Stimulated activated CD4-positive, alpha-beta T cell treated with anti-CD3 and anti-CD28 coated beads, Interleukin-12 subunit alpha, Interleukin-12 subunit beta, amount 100 ng/mL, for 48 hours (primary cell): ENCODE measurements at places on chromosomes 2 and 18.

DNA sequence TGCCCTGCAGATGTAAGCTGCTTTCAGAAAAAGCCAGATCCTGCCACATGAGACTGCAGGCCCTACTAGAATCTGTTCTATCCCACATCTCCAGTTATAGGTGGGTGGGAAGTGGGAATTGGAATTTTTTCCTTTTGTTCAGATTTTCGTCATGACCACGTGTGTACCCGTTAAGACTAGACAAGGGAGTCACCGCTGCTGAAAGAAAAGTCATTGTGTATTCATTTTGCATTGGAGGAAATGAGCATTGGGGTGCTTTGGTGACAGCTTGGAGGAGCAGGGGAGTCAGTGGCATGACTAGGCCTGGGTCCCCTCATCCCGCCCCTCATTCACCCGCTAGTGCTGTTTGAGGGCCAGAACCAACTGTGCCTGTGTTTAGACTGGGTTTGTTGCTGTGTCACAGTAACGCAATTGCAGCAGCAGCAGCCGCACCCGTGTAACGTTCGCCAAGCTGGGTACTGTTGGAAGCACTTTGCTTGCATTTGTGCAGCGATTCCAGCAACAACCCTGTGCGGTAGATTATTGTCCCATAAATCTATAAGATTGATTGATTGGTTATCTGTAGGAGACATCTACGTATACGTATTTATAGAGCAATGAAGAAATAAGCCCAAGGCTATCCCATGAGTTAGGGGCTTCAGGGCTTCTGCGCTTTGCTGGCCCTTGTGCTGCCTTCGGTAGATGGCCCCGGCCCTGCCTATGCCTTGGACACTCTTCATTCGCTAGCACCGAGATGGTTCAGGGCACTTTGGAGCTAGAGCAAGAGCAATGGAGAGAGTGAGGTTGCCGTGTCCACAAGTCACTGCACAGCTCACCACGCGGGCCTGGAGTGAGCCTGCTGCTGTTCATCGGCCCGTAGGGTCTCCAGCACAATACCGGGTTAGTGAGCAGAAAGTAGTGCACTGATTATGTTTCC is 194.9 kb downstream of the AGAP1 start:
- DNase-seq, result no peak

DNA sequence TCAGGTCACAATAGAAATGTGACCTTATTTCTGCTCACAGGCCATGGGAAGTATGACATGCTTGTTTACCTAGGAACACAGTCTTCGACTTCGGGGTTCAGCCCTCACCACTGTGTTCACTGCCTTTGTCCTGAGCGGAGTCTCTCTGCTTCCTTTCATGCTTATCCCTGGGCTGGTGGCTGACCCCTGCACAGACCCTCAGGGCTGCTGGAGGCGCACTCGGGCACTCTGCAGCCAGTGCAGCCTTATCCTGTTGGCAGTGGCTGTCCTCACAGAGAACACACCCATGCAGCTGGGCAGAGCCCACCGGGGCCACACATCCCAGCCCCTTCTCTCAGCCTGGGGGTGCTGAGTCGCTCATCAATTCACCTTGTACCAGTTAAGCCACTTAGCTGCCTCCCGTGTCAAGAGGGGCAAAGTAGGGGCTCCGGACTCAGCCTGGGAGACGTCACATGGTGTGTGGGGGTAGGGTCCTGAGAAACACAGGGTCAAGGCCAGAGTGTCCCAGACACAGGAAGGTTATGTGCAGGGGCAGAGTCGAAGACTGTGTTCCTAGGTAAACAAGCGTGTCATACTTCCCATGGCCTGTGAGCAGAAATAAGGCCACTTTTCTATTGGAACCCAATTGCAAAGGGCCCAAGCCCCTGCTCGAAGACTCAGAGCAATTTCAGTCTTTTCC is 107.5 kb downstream of the FAM210A start:
- DNase-seq, result no peak

DNA sequence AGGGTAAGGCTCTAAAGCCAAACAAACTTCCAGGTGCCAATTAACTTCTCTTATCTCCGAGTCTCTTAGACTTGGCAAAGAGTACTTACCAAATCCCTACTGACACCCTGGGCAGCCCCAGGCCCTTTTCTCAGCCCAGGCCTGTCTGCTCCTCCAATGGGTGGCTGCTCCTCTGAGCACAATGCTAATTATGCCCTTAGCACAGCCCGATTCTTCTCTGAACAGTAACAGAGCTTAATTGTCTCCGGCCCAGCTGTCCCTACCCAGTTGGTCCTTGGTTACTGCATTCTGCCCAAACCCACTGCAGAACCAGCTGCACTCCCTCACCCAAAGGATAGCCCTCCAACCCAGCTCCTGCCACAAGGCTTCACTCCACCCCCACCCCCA is 110.3 kb downstream of the SMAD7 start:
- DNase-seq, result no peak

- no peak for DNase-seq
These were observed 54.8 kb downstream of the RTP5 start for GRCh38 chr2:241924069-241924908.

GRCh38 chr2:157901325-157901724 is 25.2 kb upstream of the ACVR1 start:
- DNase-seq, result no peak

DNA sequence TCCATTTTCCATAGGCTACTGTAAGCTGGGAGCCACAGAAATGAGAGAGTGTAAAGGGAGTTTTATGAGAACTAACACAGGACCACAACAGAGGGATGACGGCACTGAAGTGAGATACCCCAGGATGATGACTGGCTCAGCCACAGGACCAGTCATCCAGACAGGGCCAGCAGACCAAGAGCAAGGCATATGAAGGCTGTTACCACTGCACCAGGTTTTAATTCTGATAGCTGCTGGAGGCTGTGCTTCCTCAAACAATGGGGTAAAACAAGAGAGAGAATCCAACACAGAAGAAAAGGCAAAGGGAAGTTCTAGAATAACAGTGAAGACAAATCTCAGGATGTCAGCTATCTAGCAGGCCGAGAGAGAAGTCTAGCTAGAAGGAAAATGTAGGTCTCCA is 94.9 kb downstream of the BCL2 start:
- DNase-seq, result peak; percentile 48

DNA sequence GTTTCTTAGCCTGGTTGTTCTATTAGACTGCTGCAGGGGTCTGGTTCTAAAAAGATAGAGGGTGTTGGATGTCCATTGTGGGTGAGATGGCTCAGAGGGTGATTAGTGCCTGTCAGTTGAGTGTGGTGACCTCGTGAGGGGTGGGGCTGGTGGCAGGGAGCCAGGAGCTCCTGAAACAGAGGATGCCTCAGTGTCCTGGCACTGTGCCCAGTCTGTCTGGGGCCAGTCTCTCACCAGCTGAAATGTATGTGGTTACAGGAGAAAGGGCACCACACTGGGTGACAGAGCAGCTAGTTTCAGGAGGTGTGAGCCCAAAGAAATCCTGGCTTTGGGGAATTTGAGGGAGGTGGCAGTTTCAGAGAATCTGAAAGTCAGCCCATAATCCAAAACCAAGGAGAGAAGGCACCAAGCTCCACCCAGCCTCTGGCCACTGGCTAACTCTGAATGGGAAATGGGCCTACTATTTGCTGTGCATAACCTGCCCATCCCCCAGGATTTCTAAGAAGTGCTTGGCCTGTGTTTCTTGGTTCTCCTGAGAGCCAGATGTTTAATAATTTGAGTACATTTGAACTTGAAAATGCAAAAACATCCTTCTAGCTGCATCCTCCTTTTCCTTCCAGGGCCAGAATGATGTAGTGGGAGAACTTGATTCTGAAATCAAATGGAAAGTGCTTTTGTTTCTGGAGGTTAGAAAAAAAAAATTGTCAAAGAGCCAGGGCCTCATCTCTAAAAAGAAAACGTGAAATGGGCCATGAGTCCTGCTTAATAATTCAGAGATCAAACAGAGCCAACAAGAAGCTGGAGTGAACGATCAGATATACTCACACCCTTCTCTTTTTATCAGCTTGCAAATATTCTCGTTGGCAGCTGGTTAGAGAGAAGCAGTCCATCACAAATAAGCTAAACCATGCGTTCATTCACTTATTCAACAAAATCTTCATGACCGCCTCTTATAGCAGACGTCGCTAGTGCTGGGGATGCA is 92.3 kb downstream of the B3GNT2 start:
- DNase-seq, result no peak

GRCh38 chr2:191950132-191950874 is 103.4 kb upstream of the CAVIN2 start:
- DNase-seq, result no peak

GRCh38 chr2:239735829-239736357 is 289.2 kb downstream of the NDUFA10 start:
- no peak for DNase-seq

GRCh38 chr2:133635131-133635530 is 66.9 kb upstream of the NCKAP5 start:
- no peak for DNase-seq

DNA sequence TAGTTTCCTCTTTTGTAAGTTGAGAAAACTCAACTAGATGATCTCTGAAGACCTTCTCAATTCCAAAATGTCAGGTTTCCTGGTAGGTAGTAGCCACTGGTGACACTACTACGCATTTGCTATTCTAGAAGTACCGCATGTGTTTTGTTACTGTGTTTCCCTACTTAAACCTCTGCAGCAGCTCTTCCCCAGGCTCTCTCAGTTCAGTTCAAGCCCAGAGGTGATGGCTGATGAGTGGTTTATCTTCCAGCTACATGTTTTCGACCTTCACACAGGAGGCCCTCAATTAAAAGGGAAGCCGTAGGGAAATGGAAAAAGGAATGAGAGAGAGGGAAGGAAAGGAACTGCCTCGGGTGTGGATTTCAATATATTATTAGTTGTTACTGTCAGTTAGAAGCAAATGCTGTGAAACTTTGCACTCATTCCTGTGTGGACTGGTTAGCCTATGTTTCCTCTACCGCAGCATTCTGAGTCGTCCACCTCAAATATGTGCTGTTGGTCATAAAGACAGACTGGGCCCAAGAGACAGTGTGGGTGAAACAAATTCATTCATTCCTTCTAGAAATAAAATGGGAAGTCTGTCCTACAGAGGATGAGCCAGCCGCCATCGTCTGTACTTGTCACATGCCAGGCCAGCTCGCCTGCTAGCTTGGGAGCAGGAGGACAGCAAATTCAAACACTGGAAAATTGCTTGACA is 455.2 kb upstream of the RAB12 start:
- no peak for DNase-seq

DNA sequence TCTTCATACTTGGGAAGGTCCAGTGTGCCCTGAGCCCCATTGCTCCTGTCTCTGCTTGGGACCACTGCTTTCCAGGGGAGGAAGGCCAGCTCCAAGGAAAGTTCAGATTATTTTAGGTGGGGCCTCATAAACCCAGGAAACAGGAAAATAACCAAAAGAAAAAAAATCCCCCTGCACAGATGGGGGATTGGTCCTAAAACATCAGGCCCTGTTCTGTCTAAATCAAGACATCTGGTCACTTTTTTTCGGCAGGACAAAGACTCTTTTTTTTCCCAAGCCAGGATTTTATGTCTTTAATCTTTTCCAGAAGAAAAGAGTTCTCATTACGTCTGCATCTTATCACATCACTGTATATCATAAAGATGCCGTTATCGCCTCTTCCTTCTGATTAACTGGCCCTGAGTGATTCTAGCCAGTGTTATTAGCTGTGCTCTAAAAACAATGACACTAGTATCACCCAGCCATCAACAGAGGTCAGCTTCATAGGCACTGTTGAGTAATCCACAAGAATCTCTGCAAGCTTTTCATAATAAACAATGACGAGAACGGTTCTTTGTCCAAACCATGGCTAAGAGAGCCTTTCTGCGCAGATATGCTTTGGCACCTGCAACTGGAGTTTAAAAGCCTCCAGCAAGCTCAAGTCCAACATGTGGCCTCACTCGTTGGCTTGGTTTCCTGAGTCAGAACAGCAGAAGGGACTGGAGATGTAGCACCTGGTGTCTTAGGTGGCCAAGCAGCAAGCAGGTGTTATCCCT is 138.2 kb downstream of the VAPA start:
- no peak for DNase-seq

DNA sequence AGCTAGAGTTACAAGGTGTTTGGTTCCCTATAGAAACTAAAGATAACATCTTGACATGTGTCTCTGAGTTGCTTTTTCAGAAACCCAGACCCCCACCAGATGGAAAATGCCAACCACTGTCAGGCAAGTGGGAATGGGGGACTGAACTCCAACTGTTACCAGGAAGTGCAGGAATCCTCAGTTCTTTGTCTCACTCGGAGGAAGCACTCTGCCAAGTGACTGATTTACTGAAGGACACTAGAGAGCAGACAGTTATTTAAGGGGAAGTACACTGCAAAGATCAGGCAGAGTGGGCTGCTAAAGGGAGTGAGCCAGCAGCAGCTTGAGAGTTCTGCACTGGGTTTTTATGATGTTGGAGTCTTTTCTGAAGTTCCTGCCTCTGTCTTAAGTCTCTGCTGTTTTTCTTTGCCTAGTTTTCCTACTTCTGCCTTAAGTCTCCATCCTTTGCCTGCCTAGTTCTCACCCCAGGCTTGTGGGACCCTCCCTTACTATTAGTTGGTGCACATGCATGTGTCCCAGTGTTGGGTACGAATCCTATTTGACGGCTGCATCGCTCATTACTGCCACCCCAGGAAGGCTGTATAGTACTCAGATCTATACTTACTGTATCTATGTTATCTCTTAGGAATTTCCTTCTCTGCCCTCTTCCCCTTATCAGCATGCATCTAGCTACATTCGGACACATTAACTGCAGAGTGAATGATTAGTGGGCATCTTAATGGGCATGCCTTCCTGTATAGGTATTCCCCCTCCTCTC is 97.1 kb downstream of the TEX51 start:
- DNase-seq, result no peak

GRCh38 chr18:78986018-78986481 is 6.4 kb downstream of the SALL3 start:
- DNase-seq, result no peak

GRCh38 chr2:174004905-174005605 is 39.9 kb upstream of the SP3 start:
- DNase-seq, result peak; percentile 16

GRCh38 chr18:12842459-12843380 is 41.3 kb downstream of the PTPN2 start:
- DNase-seq, result no peak

DNA sequence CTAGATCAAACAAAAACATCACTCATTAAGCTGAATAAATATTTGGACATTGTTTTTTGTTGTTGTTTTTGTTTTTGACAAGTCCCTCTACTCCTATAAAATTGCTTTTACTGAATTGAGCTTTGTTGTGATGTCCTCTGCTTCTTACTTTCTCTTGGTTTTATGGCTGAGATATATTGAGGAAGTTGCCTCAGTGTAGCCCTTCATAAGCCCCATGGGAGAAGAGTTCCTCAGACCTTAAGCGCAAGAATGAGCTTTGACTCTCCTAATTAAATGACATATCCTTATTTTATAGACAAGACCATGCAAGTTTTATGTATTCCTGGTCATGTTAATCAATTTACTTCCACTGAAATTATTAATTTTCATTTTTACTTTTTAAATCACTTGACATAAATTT is 54.9 kb downstream of the CERKL start:
- DNase-seq, result no peak

- no peak for DNase-seq
These were observed 26.5 kb downstream of the MDH1 start for GRCh38 chr2:63614983-63615945.

GRCh38 chr2:158914731-158915130 is 53.7 kb upstream of the TANC1 start:
- no peak for DNase-seq
